ENCODE measurements at places on chromosomes 2 and 18.

GRCh38 chr2:54701029-54701428 lies 22.4 kb upstream of the EML6 start:
- peak; percentile 66 for DNase-seq

- no peak for DNase-seq
Observed at GRCh38 chr18:57677262-57678211, 55.9 kb upstream of the NARS1 start.

DNA sequence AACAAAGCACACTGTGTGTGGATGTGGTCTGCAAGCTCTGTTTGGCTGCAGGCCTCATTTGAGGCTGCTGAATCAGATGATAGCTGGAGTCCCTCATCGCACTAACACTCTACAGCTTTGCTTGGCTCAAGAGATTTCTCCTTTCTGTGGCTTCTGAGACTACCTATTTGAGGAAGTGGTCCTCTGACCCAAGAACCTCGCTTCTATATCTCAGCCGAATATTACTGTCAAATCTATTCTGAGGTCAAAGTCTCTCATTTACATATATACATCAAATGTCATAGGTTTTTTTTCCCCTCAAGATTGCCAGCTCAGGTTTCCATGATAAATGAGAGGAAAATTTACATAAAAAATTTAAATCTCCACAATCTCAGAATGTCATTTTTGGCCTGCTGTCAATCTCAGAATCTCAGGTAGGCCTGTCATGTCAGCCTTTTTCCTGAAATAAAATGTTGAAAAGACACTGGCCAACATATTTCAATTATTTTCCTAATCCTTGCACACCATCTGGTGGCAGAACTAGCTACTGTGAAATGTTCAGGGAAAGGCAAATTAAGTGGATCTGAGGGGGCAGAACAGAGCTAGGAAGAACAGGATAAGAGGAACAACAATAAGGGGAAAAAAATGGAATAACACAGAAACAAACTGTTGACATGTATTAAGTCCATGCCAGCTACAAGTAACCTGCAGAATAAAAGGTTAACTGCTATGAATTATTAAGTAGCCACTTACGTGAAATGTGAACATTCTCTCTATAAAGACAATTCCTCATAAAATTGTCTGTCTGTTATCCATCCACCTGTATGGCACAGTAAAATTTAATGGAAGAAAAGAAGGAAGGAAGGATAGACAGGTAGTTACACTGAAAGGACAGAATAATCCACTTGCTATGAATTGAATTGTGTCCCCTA lies 39.3 kb downstream of the AP1S3 start:
- peak; percentile 58 for DNase-seq

GRCh38 chr2:177721087-177721486 lies 328.5 kb downstream of the AGPS start:
- DNase-seq = no peak

DNA sequence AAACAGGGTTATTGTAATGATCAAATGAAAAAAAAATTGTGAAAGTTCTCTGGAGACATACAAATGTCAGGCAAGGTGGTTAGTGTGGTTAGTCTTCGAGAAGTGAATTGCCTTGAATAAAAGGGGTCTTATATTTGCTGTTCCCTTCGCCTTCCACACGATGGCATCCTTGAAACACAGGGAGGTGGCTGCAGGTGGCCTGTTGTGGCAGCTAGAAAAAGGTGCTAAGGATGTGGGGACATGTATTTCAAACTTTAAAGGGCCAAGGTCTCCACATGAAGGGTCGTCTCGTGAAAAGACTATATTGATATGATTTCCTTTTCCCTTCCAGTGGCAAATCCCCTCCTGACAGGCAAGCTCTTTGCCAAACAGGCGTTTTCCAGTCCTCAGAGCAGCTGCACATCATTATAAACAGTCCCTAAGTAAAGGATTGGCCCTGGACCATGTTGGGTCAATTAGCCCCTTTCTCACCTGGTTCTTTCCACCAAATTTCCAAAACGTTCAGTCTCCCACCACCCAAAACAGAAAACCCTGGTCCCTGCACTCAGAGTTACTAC lies 68.5 kb downstream of the COPS8 start:
- peak; percentile 82 for DNase-seq
